A172 (cell line): ENCODE measurements at places on chromosomes 5 and 9. TPM values are rescaled to one million over a fixed set of nuclear protein-coding genes. Genes with fewer than 3 reads are reported as not detected.

DNA sequence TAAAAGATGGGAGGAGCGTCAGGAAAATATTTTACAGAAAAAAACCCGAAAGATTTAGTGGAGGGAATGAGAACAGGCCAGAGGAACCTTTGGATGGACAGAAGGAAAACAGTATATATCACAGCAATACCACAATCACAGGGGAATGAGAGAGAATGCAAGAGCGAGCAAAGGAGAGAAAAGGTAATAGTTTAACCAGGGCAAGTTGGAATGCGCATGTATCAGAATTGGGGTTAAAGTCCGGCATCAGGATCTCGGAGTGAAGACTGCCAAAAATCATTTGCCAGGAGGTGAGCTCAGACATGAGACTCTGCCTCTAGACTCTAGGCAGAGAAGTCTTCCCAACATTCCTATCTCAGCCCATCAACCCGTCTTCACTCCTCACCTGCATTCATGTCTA, 36.8 kb downstream of the PCDHGC5 start:
- DNase-seq: no peak

- no peak for DNase-seq
Observed at GRCh38 chr9:69474821-69475220, 149.8 kb downstream of the ENTREP1 start.

- no peak for DNase-seq
Observed at GRCh38 chr9:133729617-133730281, 8.4 kb downstream of the SARDH start.

The CBY3 gene
- total RNA-seq: not detected in 2 replicates

The NTNG2 gene
- 3.8 and 5.7 TPM in 2 replicates for total RNA-seq

The SRD5A1 gene
- total RNA-seq: 51.3 and 62.8 TPM in 2 replicates

DNA sequence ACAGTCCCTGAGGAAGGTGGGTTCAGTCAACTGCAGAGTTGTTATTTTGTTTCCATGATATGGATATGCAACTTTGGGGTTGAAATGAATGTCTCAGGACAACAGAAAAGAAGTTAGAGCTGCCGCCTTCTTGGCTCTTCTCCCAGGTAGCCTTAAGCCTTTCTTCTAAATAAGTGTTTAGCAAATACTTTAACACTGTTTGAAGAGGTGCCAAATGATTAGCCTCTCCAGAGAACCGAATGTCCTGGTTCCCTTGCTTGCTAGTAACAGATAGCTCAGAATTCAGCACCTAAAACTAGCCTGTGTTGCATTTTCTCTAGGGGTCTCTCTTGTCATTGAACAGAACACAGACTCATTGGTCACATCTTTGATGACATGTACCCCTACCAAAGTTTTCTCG, 127.7 kb upstream of the PIK3R1 start:
- DNase-seq: no peak

The ZNF366 gene
- not detected in 2 replicates for total RNA-seq
